ENCODE measurements at places on chromosomes 6 and 20. TPM values are rescaled to one million over a fixed set of nuclear protein-coding genes. Genes with fewer than 3 reads are reported as not detected.

DNA sequence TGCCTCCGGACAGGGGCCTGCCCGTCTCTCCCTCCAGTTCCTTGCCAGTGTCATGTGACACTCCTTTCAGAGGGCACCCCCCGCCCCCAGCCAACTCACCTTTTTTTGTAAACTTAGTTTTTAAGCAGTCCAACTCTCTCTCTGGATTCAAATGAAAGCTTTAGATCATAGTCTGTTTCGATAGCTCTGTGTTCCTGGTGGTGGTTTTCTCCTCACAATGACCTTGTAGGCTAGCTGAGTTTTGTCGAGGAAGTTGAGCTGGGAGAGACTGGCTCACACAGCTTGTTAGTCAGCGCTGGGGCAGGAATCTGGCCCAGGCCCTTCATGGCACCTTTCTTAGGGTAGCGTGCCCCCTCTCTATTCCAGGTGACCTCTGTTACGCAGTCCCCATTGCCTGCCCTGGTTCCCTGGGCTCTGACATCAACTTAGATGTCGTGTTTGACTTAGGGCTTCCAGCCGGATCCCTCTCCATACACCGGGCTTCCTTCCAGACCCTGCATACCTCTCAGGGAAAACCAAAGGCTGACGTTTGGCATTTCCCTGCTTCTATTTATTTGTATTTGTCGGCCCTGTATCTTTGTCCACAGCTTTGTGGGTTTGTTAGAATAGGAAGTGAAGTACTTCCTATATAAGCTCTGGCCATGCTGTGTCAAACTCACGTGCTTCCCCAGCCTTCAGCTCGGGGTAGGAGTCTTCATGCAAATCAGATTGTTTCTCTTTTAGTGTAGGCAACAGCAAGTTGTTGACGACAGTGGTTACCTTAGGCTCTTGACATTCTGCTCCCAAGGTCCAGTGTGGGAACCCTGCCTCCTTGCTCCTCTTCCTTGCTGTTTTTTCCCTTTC is 12.7 kb downstream of the IGF2R start:
- H3K27me3 ChIP-seq = no peaks in the 10 kb centered on the region
- H3K36me3 ChIP-seq = no peaks in the 10 kb centered on the region
- H3K4me3 ChIP-seq = peak overlapping the region; percentile 14
- peaks cover 89% of the 10 kb centered on the region for H3K4me1 ChIP-seq
- H3K27ac ChIP-seq = peak overlapping the region; percentile 77

Gene CLPSL1
- not detected for total RNA-seq

Gene MTFR2
- 4.0 TPM for total RNA-seq

- no peak overlapping the region for H3K4me3 ChIP-seq
- H3K4me1 ChIP-seq = peaks cover 5% of the 10 kb centered on the region
- H3K36me3 ChIP-seq = no peaks in the 10 kb centered on the region
- no peak overlapping the region for H3K27ac ChIP-seq
- no peak for DNase-seq
- no peaks in the 10 kb centered on the region for H3K27me3 ChIP-seq
Measured at GRCh38 chr20:50470264-50470858, 39.8 kb upstream of the PTPN1 start.

DNA sequence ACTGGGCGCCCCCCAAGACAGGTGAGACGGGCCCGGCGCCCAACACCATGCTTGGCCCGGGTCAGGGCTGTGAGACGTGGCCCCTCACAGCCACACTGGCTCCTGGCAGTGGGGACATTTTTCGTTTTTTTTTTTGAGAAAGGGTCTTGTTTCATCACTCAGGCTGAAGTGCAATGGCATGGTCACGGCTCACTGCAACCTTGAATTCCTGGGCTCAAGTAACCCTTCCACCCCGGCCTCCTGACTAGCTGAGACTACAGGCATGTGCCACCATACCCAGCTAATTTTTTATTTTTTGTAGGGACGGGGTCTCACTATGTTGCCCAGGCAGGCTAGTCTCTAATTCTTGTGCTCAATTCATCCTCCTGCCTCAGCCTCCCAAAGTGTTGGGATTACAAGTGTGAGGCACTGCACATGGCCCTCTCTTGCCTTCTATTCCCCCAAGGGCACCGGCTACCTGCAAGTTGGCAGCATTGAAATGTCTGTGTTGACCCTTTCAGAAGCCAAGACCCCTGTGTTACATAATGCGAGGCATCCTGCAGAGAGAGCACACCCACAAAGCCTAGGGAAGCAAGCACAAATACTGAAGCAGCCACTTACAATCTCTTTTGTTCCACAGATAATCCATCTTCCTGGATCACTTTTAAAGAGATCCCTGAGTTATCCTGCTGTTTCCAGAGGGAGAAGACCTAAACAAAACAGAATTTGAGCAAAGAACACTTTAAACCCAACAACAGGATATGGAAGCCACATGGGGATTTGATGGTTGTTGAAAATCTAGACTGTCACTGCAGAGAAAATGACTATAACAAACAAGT is 57.5 kb upstream of the SLC4A11 start:
- H3K27ac ChIP-seq = no peak overlapping the region
- no peak overlapping the region for H3K4me3 ChIP-seq
- H3K36me3 ChIP-seq = peaks cover 94% of the 10 kb centered on the region

DNA sequence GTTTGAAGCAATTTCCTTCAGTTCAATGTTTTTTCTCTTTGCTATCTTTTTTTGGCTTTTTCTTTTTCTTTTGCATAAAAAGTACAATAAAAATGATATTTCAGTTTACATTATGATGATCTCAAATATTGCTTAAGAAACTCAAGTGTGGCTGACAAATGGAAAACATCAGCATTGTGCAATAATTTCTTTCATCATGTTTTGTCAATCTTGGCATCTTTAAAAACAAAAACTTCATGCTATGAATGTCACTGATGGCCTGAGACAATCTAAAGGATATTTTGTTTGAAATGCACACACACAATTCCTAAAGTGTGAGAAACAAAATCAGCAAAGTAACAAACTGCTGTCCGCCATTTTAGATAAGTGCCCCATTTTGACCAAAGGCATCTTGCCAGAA is 13.9 kb upstream of the MTCL3 start:
- H3K27me3 ChIP-seq = no peaks in the 10 kb centered on the region
- H3K36me3 ChIP-seq = no peaks in the 10 kb centered on the region
- H3K27ac ChIP-seq = no peak overlapping the region
- H3K4me3 ChIP-seq = no peak overlapping the region

Gene FRK
- total RNA-seq = 7.8 TPM

Gene MEI4
- total RNA-seq = not detected

DNA sequence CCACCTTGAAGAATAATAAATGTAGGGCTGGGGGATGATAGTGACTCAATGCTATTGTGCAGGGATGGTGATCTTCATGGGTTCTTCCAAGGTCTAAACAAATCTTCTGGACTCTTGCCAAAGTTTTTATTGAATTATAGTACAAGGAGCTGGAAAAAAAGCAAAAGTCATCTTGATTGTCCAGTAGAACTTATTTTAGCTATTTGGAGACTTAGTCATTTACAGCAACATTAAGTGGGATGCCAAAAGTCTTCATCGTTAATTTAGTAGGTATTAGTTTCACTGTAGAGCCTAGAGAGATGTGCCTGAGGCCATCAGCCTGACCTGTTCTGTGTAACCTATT is 212.9 kb upstream of the TBX18 start:
- no peak overlapping the region for H3K27ac ChIP-seq
- no peak overlapping the region for H3K4me3 ChIP-seq
- H3K36me3 ChIP-seq = no peaks in the 10 kb centered on the region
- H3K27me3 ChIP-seq = no peaks in the 10 kb centered on the region
- DNase-seq = no peak

GRCh38 chr6:84623956-84624680 is 140.3 kb downstream of the TBX18 start:
- H3K4me1 ChIP-seq = no peaks in the 10 kb centered on the region
- H3K4me3 ChIP-seq = no peak overlapping the region
- no peak overlapping the region for H3K27ac ChIP-seq
- no peaks in the 10 kb centered on the region for H3K36me3 ChIP-seq
- H3K27me3 ChIP-seq = no peaks in the 10 kb centered on the region

DNA sequence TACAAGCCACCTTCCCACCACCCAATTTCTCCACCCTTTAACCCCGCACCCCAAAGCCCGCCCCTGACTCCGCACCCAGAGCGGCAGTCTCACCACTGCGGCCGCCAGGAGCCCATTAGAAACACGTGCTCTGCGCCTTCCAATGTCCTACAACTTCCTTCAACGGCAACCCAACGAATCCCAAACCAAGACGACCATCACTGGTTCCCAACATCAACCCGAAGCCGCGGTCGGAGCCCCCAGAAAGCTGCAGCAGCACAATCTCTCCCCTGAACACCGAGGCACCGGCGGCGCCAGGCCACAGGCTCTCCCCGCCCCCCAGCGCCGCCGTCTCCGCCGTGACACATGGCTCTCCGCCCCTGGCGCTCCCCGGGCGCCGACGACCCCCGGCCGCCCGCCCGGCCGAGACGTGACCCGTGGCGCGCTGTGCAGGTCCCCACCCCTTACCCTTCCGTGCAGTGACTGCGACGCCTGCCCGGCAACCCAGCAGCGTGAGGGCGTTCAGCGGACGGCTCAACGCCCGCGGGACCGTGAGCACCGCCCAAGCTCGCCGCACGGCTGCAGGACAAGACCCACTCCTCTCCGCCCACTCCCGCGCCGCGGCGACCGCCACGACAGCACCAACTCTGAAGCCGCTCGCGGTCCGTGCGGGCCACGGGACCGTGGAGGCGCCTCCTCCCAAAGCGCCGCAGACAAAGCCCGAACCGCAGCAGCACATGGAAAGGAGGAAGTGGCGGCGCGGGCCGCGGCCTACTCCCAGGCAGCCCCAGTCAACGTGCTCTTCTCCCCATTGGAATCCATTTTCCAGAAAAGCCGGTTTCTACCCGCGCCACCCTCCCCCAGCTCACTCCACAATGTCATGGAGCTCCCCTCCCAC is 551 bp downstream of the SYNCRIP start:
- H3K36me3 ChIP-seq = peaks cover 26% of the 10 kb centered on the region
- peak; percentile 48 for DNase-seq
- peak overlapping the region; percentile 97 for H3K27ac ChIP-seq
- H3K27me3 ChIP-seq = no peaks in the 10 kb centered on the region

GRCh38 chr6:155177363-155177961 is 86.4 kb upstream of the CLDN20 start:
- no peak overlapping the region for H3K4me3 ChIP-seq
- DNase-seq = peak; percentile 38
- H3K4me1 ChIP-seq = no peaks in the 10 kb centered on the region
- no peaks in the 10 kb centered on the region for H3K27me3 ChIP-seq
- H3K36me3 ChIP-seq = peaks cover 3% of the 10 kb centered on the region

DNA sequence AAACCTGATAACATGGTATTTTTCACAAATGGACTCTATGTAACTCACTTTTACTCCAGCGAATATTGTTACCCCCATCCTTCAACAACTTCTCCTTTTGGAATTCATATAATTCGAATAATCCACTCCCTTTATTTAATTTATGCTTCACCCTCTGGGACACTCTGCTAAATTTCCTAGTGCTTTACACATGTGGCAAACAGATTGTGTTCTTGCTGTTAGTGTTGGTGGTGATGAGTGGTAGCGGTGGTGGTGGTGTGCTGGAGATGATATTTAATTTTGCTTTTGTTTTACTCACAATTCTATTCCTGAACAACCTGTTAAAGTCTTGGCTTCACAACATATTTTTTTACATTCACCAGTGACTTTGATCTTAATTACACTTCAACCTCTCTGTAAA is 32.8 kb downstream of the HTR1B start:
- DNase-seq = no peak
- H3K36me3 ChIP-seq = no peaks in the 10 kb centered on the region
- H3K4me3 ChIP-seq = no peak overlapping the region
- no peak overlapping the region for H3K27ac ChIP-seq
- no peaks in the 10 kb centered on the region for H3K27me3 ChIP-seq

GRCh38 chr6:130622142-130622541 is 205.1 kb upstream of the SMLR1 start:
- no peaks in the 10 kb centered on the region for H3K27me3 ChIP-seq
- no peaks in the 10 kb centered on the region for H3K4me1 ChIP-seq
- no peak for DNase-seq

Gene NKX2-2
- 4.8 TPM for total RNA-seq

Gene SLC22A3
- 5.8 TPM for total RNA-seq

Gene RTN4IP1
- not detected for total RNA-seq

Gene OPRL1
- total RNA-seq = not detected

GRCh38 chr20:53276143-53276542 is 304.0 kb downstream of the TSHZ2 start:
- H3K27me3 ChIP-seq = no peaks in the 10 kb centered on the region
- no peak overlapping the region for H3K4me3 ChIP-seq
- H3K4me1 ChIP-seq = no peaks in the 10 kb centered on the region
- DNase-seq = no peak

- no peak for DNase-seq
- no peaks in the 10 kb centered on the region for H3K36me3 ChIP-seq
- H3K27ac ChIP-seq = no peak overlapping the region
- no peaks in the 10 kb centered on the region for H3K27me3 ChIP-seq
- no peaks in the 10 kb centered on the region for H3K4me1 ChIP-seq
Measured at GRCh38 chr20:9927224-9927623, 88.3 kb upstream of the PAK5 start.

Gene ADAT2
- 3.1 TPM for total RNA-seq

- H3K4me3 ChIP-seq = no peak overlapping the region
- no peak overlapping the region for H3K27ac ChIP-seq
- no peaks in the 10 kb centered on the region for H3K4me1 ChIP-seq
Measured at GRCh38 chr6:143361536-143362191, 88.8 kb downstream of the ADAT2 start.

GRCh38 chr6:235763-236360 is 56.4 kb upstream of the DUSP22 start:
- H3K4me3 ChIP-seq = peak overlapping the region; percentile 22
- DNase-seq = peak; percentile 74

DNA sequence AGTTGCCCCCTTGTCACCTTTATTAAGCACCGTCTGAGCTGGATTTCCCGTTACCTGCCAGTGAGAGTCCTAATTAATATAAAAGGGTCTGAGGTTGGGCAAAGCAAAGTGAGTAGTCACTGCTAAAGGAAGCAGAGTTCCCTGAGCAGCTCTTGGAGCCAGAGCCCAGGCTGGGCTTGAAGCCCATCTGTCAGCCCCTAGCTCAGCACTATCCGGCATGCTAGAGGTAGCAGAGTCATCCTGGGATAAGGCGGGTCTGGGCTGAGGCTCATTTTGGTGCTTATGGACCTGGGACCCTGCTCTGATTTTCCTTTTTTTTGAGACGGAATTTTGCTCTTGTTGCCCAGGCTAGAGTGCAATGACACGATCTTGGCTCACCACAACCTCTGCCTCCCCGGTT is 46.2 kb downstream of the ADNP start:
- no peak overlapping the region for H3K4me3 ChIP-seq
- no peak overlapping the region for H3K27ac ChIP-seq
- no peaks in the 10 kb centered on the region for H3K27me3 ChIP-seq
- DNase-seq = no peak
- no peaks in the 10 kb centered on the region for H3K4me1 ChIP-seq

GRCh38 chr6:133503336-133503729 is 262.2 kb downstream of the EYA4 start:
- H3K4me1 ChIP-seq = peaks cover 28% of the 10 kb centered on the region
- DNase-seq = no peak
- H3K27ac ChIP-seq = no peak overlapping the region
- no peaks in the 10 kb centered on the region for H3K27me3 ChIP-seq
- no peaks in the 10 kb centered on the region for H3K36me3 ChIP-seq

Gene RAD21L1
- not detected for total RNA-seq

Measured in stomach (tissue), 19 donors.